ENCODE measurements at places on chromosomes 2 and 18.
A peak's percentile ranks its signal among the peaks of the same experiment; 100 is the strongest.

DNA sequence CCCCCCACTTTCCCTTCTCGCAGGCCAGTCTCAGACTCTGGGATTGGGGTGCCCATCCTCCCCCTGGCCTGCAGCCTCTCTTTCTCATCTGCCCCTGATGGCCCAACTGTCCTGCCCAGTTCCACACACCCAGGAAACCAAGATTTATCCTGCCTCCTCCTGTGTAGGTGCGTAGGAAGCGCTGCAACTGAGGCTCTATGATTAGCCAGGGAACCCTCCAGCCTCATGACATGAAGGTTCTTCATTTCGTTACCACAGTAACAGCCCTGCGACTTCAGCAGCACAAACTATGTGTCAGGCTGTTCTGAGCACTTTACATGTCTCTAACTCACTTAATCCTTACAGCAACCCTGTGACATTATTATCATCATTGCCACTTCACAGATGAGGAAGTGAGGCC, 305.9 kb downstream of the CELF4 start:
- no peak for DNase-seq

DNA sequence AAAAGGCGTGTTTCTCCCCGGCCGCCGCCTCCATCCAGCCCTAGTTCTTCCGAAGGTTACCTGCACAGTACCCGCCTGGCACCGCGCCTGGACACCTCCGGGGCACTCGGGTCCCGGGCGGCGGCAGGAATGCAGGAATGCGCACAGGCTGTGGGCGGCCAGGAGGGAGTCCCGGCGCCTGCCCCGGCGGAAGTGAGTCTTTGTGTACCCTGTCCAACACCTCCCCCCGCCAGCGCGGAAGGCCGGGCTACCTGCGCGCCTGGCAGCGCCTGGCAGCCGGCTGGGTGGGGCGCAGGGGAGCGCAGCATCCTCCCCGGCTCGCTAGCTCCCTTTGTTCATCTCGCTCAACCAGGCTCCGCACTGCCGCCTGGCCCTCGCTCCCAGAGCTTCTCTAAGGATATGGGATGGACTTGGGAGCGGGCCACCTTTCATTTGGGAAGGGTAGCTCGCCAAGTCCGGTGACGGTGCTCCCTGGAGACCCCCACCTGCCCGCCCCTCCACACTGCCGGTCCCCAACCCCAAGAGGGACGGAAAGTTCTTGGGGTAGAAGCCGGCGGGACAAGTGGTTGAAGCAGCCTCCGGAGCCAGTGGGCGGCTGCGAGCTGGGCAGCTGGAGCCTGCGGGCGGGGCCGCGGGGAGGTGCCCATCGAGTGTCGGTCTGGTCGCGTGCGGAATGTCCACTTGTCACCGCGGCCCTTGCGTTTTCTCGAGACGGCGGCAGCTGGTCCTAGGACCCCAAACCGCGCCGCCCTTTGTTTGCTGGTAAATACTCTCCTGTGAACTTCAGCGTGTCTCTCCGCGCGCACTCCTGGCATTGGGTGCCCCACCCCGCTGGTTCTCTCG, 1.2 kb upstream of the ST6GAL2 start:
- DNase-seq: peak; percentile 40

GRCh38 chr2:209648714-209649113, 122.9 kb upstream of the UNC80 start:
- DNase-seq: no peak

GRCh38 chr2:29295845-29296244, 180.6 kb downstream of the CLIP4 start:
- no peak for DNase-seq

GRCh38 chr2:76252704-76253103, 542.0 kb upstream of the GCFC2 start:
- no peak for DNase-seq

GRCh38 chr2:196884368-196884767, 42.1 kb downstream of the PGAP1 start:
- no peak for DNase-seq

DNA sequence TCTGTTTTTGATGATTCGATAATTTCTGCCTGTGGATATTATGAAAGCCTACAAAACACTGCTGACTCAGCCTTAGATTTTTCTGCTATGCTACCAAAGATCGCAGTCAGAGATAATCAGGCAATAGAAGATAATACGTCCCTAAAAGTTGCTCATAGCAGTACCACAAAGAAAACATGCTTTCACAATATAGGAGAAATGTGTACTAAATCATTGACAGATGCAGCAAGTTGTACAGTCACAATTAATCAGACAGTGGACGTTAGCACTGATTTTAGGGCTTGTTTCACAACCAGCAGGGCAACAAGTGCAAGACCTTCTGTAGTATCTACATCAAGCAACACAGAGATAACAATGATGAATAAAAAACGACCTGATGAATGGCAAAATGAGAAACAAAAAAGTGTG, 19.5 kb downstream of the RBM44 start:
- no peak for DNase-seq

DNA sequence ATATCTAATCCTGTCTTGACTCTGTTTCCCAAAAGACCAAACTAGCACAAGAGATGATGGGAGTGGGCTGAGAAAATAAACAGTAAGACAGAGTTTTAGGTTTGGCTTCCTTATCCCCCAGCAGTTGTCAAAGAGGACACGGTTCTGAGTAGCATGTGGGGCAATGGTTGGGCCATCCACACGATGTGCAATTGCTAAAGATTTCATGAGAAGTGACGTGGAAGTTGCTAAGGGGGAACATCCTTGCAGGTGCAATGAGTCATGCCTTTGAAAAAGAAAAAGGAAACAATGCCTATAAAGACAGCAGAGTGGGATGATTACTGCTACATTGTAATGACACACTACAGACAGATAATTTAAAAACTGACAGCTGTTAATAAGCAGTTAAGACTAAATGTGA, 1395.8 kb downstream of the LRP1B start:
- DNase-seq: no peak

DNA sequence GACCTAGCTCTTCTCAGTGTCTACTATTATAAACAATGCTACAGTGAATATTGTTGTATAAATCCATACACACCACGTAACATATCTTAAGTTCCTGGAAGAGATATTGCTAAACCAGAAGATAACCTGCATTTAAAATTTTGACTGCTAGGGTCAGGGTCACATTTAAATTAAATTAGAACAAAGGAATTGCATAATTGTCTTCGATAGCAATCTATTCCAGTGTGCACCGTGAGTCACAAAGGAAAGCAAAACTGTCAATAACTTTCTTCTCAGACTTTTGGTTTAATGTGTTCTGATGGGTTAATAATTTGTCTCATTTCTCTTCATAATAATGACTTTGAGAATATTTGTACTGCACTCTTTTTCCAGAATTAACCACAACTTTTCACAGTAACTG, 4.2 kb downstream of the GEN1 start:
- DNase-seq: no peak
